BJ (cell line): ENCODE measurements at places on chromosomes 4 and X.

GRCh38 chr4:124288706-124289486 lies 423.6 kb downstream of the ANKRD50 start:
- no peak for DNase-seq

GRCh38 chr4:15012017-15012788 lies 9.9 kb downstream of the CPEB2 start:
- DNase-seq, result no peak

DNA sequence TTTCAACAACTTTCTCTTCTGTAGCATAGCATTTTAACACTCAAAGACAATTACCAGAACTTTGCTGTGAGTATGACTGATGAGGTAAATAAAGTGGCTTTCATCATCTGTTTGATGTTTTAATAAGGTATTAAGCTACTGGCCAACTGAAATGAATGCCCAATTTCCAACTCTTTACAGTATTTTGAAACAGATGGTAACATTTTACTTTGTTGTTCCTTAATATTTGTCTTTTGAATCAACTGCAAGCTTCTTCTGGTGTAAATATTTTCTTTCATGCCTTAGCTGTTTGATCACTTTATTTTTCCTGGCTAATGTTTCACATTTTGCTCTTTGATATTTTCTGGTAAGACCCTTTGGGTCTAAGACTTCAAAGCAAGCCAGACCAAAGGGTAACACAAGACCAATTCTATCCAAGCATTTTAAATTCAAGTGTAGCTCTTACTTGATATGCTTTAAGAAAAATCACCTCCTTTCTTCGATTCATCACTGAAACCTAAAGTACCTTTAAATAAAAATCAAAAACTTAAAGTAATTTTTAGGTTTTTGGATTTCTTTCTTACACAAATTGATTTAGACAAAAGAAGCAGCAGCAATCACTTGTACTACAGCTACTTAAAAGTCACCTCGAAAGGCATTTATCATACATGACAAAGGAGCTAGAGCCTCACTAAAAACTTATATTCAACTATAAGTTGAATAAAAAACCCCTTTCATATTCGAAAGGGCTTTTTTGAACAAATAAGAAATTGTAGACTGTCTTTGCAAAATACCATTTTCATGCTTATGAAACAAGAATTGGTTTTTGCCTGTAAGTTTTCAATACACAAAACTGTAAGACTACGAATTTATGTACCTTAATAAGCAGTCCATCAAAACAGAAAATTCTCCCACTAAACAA lies 57.6 kb downstream of the TBCK start:
- DNase-seq, result peak; percentile 34

DNA sequence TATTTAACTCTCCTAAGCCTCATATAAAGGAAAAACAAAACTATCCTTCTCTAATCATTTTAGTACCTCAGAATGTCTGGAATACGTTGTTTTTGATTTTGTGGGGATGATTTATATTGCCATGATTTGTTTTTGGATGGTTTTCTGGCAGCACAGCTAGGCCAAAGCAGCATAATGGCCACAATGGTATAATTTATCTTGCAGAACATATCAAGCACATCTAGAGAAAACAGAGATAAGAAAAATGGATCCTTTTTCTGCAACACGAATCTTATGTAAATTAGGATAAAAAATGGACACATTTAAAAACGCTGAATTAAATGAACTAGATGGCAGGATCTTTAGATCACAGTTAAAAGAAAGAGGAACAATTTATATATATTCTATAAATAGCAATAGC lies 269.9 kb upstream of the FAT4 start:
- DNase-seq, result no peak

DNA sequence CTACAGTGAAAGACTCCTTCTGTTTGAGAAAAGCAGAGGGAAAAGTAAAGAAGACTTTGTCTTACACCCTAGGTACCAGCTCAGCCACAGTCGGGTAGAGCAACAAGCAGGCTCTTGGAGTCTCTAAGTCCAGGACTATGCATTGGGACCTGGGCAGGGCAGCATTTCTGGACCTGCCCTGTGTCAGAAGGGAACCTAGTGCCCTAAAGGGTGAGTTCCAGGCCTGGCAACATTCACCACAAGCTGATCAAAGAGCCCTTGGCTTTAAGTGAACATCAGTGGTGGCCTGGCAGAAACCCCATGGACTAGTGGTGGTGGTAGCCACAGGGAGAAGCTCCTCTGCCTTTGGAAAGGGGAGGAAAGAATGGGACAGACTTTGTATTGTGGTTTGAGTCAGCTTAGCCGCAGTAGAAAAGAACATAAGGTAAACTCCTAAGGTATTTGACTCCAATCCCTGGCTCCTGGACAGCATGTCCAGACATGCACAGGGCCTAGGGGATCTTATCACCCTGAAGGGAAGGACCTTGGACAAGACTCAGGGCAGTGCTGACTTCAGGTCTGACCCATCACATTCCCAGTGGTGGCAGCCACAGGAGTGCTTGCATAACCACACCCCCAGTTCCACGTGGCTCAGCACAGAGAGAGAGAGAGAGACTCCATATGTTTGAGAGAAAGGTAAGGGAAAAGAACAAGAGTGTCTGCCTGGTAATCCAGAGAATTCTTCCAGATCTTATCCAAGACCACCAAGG lies 32.6 kb downstream of the CCDC158 start:
- no peak for DNase-seq

- no peak for DNase-seq
Observed at GRCh38 chr4:26308568-26308967, 12.2 kb upstream of the RBPJ start.

DNA sequence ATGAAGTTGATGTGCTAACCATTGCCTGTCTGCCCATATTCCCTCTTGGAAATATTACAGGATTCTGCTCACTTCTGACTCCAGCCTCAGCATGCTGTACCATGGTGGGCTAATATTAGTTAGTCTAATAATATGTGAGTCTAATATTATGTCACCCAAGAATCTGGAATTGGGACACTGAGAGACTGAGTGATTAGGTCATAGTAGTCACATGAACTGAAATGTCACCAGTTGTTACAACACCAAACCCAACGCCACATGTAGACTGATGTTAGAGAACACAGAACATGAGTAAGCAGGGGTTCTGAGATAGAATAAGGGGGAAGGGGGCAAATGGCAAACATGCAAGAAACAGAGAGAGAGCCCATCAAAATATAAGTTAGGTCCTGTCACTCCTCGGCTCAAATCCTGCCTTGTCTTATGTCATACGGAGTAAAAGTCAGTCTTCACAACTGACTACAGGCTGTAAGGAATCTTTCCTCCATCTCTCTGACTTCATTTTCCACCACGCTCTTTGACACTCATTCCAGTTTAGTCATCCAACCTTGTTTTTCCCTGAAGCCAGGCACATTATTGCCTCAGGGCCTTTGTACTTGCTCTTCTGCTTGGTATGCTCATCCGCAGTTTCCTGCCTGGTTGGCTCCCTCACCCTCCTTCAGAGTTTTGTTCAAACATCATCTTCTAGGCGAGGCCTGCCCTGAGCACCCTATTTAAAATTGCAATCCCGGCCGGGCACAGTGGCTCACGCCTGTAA lies 9.6 kb upstream of the SLAIN2 start:
- DNase-seq, result peak; percentile 38

DNA sequence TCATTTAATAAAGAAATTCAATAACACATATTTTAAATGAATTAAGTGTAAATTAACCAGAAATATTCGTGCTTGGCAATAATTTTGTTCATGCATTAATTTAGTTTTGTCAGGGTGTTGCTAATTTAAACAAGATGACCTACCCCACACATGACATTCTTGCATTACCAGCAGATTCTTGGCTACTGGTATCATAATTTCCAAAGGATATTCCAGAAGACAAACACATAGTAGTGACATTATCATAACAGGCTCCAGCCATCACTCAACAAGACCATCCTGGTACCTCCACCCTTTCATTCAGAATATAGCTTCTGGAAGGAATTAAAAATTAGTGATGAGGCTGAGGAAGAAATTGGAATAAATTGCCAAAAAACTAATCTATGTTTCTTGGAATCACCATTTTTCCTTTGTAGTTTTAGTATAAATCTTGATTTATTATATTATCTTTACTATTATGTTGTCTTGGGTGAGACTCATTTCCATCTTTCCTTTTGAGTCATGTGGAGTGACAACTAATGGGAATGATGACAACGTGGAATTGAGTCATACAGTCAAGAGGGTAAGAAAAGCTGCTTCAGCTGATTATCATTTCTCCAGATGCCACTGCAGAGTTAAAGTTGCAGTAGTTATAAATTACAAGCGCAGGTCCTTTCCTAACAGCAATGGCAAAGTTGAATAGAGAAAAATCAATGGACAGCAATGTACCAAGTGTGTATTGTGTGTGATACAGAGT lies 30.9 kb upstream of the HHIP start:
- no peak for DNase-seq

- no peak for DNase-seq
Observed at GRCh38 chr4:147220833-147221232, 260.1 kb upstream of the EDNRA start.

GRCh38 chr4:71130827-71131603 lies 137.6 kb downstream of the DCK start:
- DNase-seq, result peak; percentile 35

- DNase-seq, result no peak
Observed at GRCh38 chrX:31179203-31179602, 107.4 kb upstream of the FTHL17 start.

- DNase-seq, result no peak
Observed at GRCh38 chrX:125998432-125998831, 167.7 kb downstream of the DCAF12L2 start.

DNA sequence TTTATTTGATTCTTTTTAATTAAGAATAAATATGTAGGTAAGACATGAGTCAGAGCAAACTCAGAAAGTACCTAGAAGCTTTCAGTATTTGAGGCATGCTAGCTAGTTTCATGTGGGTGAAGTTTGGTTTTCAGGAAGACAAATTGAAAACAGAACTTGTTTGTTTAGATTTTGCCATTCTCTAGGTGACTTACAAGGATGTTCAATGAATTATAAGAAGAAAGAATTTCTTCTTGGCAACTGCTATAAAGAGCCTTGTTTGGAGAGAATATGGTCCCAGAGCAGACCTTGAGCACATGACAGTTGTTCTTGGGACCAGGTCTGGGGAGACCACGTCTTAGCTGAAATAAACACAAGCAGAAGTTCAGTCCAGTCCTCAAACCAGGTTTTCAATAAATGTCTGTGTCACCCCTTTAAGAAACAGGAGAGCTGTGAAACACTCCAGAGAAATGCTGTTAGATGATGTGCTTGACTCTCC lies 38.0 kb upstream of the IL21 start:
- DNase-seq, result no peak

DNA sequence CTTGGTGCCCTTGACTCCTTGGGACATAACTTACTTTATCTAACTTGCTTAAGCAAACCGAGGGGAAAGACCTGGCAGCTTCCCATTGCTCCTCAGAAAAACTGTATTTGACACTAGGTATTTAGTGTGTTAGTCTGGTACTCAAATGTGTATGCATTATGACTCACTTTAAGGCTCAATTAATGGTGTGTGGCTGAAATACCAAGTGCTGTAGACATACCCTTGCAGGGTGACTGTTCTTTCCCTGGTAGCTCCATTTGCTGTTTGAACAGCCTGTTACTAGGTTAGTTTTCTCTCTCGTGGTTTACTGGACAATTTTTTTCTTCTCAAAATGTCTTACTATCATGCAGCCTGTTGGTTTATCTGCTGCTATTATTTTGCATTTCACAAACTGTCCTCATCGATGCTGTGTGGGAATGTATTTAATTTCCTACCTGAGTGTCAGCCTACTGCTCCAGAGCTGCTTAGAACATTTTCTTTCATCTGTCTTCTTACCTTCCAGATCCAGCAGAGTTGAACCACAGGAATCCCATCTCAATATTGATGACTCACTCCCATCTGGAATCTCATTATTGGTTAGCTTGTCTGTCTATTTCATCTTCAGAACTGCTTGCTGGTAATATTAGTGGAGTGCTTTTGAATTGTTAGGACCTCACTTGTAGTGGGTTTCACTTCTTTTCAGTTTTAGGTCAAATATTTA lies 158.0 kb upstream of the FAT1 start:
- peak; percentile 50 for DNase-seq

- DNase-seq, result no peak
Observed at GRCh38 chrX:149060921-149061320, 444.2 kb downstream of the IDS start.

DNA sequence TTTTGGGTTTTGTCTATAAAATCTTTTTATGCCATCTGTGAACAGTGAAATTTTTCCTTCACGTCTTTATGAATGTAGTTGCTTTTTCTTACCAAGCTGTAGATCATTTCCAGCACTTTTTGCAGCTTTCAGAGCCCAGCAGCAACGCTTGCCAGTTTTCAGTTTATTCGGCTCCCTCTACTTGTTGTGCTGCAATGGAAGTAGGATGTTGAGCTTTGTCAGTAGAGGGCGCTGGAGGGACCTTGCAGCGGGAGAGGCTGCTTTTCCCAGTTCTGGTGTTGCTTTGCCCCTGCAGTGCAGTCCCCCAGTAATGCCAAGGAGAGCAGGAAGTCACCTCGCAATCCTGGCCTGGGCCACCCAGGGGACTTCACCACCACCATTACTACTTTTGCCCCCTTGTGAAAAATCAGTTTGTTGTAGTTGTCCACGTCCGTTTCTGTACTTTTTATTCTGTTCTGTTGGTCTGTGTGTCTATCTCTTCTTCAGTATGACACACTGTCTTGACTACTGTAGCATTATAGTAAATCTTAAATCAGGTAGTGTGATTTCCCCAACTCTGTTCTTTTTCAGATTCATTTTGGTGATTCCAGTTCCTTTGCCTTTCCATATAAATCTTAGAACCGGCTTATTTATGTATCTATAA lies 21.8 kb downstream of the CMC4 start:
- no peak for DNase-seq

- no peak for DNase-seq
Observed at GRCh38 chrX:31279359-31279758, 207.5 kb upstream of the FTHL17 start.

GRCh38 chr4:37455301-37456131 lies 211.0 kb downstream of the NWD2 start:
- DNase-seq, result no peak

DNA sequence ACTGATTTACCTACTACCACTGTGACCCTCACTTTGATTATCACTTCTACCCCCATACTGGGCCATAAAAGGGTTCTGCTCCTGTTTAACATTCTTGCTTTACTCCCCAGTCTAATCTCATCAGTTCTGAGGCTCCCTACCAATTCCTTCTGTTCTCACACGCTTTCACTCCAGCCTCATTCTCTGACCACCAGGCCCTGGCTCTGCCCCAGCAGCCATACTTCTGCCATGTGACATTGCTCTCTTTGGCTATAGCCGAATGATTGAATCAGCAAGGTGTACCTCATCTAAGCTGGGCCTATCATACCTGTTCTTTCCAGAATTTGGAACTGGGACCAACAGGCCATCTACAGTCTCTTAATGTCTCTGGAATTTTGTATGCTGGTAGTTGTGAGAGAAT lies 14.4 kb upstream of the ELF2 start:
- no peak for DNase-seq
